ENCODE measurements at places on chromosomes 1 and 21. TPM values are rescaled to one million over a fixed set of nuclear protein-coding genes. Genes with fewer than 3 reads are reported as not detected.

Gene PLA2G2F
- not detected for total RNA-seq

Gene SLAMF1
- total RNA-seq, result 65.9 TPM

GRCh38 chr1:77370161-77370560 lies 88.3 kb downstream of the AK5 start:
- DNase-seq, result no peak

GRCh38 chr1:228277491-228278431 lies 69.9 kb downstream of the OBSCN start:
- DNase-seq, result no peak

Gene TBX19
- total RNA-seq, result 1.5 TPM

DNA sequence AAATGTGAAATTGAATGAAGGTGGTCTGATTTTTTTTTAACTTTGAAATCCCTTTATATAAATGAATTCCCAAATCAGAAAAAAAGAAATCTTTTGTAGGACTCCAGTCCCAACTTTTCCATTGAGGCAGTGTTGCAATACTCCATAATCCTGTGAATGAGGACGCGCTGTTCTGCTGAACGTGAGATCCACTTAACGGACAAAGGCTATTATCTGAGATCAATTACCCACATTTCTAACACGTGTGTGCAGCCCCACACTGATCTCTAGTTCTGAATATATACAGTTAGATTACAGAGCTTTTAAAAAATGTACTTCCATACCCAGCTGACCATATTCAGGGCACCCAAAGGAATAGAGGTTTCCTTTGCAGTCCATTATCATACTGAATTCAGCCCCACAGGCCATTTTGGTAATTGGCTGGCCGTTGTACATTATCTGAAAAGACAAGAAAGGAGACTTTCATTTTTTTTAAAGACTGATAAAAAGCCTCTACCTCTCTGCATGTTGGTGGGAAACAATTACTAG lies 19.0 kb downstream of the RCC2 start:
- DNase-seq, result no peak

DNA sequence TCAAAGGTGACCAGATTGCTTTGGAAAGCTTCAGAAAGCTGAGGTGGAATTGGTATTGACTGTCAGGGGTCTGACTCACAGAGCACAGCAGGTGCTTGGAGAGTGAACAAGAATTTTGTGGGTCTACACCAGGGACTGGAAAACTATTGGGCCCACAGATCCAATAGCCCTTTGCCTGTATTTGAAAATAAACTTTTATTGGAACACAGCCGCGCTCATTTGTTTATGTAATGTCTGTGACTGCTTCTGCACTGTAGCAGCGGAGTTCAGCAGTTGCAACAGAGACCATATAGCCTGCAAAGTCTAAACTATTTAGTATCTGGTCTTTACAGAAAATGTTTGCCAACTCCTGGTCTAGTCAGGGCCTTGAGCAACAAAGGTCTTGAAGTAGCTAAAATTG lies 315.6 kb downstream of the NFIA start:
- no peak for DNase-seq

DNA sequence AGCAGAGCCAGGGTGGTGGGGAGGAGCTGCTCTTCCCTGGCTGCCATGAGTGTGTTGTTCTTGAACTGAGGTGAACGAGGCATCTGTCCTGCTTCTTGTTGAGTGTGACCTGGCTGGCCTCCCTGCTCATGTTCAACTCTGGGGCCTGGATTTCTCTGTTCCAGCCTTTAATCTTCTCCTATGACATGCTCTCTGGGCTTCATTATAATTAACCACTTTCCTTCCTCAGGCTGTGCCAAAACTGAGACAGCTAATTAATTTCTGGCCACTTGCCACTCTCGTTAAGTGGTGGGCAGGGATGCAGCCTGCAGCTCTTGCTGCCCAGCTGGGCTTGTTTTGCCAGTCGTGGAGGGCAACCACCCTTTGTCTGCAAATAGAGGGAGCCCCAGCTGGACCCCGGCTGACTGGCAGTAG lies 23.3 kb downstream of the OPRD1 start:
- no peak for DNase-seq

DNA sequence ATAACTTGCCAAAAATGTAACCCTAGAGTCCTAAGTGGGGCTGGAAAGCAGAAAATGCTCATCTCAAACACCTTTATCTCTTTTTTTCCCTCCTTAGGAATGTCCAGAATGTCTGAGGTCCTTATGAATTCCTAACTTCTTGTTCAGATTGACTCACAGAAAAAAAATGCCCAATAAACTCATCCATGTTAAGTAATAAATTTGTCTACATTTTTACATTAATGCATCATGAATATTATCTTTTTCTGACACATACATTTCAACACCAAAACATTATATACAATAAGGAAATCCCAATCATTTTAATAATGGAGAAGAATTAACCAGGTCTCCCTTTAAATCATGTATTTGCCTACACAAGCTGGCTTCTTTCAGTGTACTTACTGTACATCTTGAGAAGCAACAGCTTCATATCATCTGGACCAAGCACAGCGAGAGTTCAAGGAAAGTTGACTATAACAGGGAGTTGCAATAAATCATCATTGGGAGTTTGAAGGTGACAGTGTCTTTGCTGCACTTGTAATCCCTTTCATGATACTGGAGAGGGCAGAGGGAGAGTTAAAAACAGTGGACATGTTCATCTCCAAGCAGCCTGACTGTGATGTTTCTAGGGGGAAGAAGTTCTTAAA lies 565.2 kb downstream of the LTN1 start:
- DNase-seq, result no peak

- no peak for DNase-seq
These were observed 11.3 kb upstream of the DNMT3L start for GRCh38 chr21:44273046-44273445.
